Sigmoid colon (tissue), 7 donors: ENCODE measurements at places on chromosomes 3 and 15. TPM values are rescaled to one million over a fixed set of nuclear protein-coding genes. Genes with fewer than 3 reads are reported as not detected.
A peak's percentile ranks its signal among the peaks of the same experiment; 100 is the strongest.

GRCh38 chr3:119149484-119149883, 3.5 kb downstream of the TEX55 start:
- H3K4me3 ChIP-seq, result no peak overlapping the region
- H3K4me1 ChIP-seq, result no peaks in the 10 kb centered on the region
- DNase-seq, result no peak
- H3K27me3 ChIP-seq, result no peaks in the 10 kb centered on the region
- no peaks in the 10 kb centered on the region for H3K36me3 ChIP-seq
- no peak overlapping the region for H3K27ac ChIP-seq

DNA sequence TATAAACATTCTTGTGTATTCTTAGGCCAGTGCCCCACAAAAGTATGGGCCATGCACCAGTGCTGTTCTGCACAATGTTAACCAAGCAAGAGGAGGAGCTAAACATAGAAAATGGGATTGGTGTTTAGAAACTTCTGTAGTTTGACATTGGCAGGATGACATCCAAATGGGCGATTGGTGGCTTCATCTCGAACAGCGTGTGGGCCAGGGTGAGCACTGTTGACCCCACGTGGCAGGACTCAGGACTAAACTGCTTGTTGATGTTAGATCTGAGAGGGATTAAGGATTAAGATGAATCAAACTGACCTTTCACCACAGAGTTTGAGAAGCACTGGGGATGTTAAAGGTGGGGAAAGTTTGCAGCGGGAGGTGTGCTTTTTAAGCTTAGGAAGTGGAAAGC, 31.9 kb downstream of the ZNF710 start:
- peaks cover 56% of the 10 kb centered on the region for H3K4me1 ChIP-seq
- no peaks in the 10 kb centered on the region for H3K27me3 ChIP-seq
- DNase-seq, result peak; percentile 10
- H3K36me3 ChIP-seq, result no peaks in the 10 kb centered on the region
- H3K27ac ChIP-seq, result no peak overlapping the region
- no peak overlapping the region for H3K4me3 ChIP-seq

GRCh38 chr15:46420990-46421389, 786.2 kb downstream of the SQOR start:
- H3K27me3 ChIP-seq, result no peaks in the 10 kb centered on the region
- no peak overlapping the region for H3K27ac ChIP-seq
- DNase-seq, result no peak
- H3K4me1 ChIP-seq, result no peaks in the 10 kb centered on the region
- H3K36me3 ChIP-seq, result no peaks in the 10 kb centered on the region

DNA sequence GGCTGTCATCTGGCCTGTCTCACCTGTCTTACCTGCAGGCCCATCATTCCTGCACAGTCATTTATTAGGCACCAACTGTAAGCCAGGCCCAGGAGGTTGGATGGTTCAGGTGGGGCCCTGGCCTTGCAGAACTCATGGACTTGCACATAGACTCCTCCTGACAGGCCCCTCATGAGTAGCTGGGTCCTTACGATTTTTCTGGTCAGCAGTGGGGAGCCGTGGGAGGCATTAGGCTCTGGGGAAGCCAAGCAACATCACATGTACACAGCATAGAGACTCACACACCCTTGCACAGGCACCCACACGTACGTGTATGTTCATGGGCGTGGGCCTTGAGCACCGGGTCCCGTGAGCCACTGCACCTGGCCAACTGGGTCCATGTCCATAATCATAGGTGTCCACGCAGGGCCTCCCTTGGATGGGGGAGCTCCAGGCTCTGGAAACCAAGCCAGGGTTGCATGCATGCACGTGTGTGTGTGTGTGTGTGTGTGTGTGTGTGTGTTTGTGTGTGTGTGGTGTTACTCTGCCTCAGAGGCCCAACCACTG, 20.3 kb downstream of the CISH start:
- peaks cover 5% of the 10 kb centered on the region for H3K4me1 ChIP-seq
- DNase-seq, result no peak
- no peaks in the 10 kb centered on the region for H3K36me3 ChIP-seq
- H3K27me3 ChIP-seq, result no peaks in the 10 kb centered on the region
- no peak overlapping the region for H3K27ac ChIP-seq

- peak overlapping the region; percentile 96 for H3K27ac ChIP-seq
- no peak for DNase-seq
- H3K36me3 ChIP-seq, result no peaks in the 10 kb centered on the region
- H3K4me1 ChIP-seq, result peaks cover 100% of the 10 kb centered on the region
- H3K27me3 ChIP-seq, result no peaks in the 10 kb centered on the region
- H3K4me3 ChIP-seq, result no peak overlapping the region
These were observed 18.5 kb downstream of the FSTL1 start for GRCh38 chr3:120432150-120432860.

DNA sequence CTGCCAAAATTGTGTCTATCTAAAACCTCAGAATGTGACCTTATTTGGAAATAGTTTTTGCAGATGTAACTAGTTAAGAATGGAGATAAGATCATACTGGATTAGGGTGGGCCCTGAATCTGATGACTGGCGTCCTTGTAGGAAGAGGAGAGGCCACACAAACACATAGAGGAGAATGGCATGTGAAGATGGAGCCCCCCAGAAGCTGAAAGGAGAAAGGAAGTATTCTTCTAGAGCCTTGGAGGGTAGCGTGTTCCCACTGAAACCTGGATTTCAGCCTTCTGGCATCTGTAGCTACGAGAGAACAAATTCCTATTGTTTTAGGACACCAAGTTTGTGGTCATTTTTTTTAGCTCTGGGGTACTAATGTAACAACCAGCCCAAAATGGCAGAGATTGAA, 423.0 kb upstream of the TPM1 start:
- no peak overlapping the region for H3K4me3 ChIP-seq
- DNase-seq, result no peak
- H3K36me3 ChIP-seq, result no peaks in the 10 kb centered on the region

- H3K27me3 ChIP-seq, result no peaks in the 10 kb centered on the region
- H3K27ac ChIP-seq, result no peak overlapping the region
- peaks cover 34% of the 10 kb centered on the region for H3K4me1 ChIP-seq
- no peak for DNase-seq
- no peaks in the 10 kb centered on the region for H3K36me3 ChIP-seq
These were observed 450.7 kb downstream of the SHQ1 start for GRCh38 chr3:72397586-72397985.

DNA sequence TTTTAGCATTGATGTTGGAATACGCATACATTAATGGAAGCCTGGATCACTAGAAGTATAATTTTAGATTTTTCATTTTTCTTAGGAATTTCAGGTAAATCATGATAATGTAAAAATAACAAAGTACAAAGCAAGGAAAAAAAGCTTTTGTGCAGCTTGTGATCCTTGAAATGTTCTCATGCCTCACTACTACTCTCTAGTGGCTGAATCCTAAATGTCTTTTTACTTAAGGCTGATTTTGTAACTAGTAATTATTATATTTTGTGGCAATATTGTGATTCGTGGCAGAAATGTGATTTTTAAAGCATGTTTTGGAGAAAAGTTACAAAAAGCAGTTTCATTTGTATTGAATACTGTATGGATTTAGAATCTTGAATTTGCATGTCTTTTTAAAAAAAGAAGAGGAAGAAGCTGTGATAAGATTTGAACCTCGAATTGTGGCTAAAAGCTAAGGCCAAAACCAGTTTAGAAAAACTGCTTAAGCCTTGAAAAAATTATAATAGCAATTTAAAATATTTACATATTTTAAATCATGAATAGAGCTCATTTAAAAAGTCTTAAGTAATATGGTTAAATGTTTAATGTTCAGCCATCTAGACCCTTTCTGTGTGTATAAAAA, 39.0 kb downstream of the U2SURP start:
- no peaks in the 10 kb centered on the region for H3K4me1 ChIP-seq
- DNase-seq, result no peak
- no peak overlapping the region for H3K4me3 ChIP-seq
- no peaks in the 10 kb centered on the region for H3K27me3 ChIP-seq
- no peak overlapping the region for H3K27ac ChIP-seq
- peaks cover 79% of the 10 kb centered on the region for H3K36me3 ChIP-seq

- no peaks in the 10 kb centered on the region for H3K4me1 ChIP-seq
- no peaks in the 10 kb centered on the region for H3K36me3 ChIP-seq
- H3K27me3 ChIP-seq, result no peaks in the 10 kb centered on the region
- no peak overlapping the region for H3K4me3 ChIP-seq
- H3K27ac ChIP-seq, result no peak overlapping the region
These were observed 77.6 kb upstream of the HRH1 start for GRCh38 chr3:11076711-11077110.

- H3K4me3 ChIP-seq, result no peak overlapping the region
- no peak overlapping the region for H3K27ac ChIP-seq
- H3K27me3 ChIP-seq, result no peaks in the 10 kb centered on the region
- H3K4me1 ChIP-seq, result no peaks in the 10 kb centered on the region
- DNase-seq, result no peak
These were observed 477.4 kb upstream of the RASGRP1 start for GRCh38 chr15:39041979-39042495.

DNA sequence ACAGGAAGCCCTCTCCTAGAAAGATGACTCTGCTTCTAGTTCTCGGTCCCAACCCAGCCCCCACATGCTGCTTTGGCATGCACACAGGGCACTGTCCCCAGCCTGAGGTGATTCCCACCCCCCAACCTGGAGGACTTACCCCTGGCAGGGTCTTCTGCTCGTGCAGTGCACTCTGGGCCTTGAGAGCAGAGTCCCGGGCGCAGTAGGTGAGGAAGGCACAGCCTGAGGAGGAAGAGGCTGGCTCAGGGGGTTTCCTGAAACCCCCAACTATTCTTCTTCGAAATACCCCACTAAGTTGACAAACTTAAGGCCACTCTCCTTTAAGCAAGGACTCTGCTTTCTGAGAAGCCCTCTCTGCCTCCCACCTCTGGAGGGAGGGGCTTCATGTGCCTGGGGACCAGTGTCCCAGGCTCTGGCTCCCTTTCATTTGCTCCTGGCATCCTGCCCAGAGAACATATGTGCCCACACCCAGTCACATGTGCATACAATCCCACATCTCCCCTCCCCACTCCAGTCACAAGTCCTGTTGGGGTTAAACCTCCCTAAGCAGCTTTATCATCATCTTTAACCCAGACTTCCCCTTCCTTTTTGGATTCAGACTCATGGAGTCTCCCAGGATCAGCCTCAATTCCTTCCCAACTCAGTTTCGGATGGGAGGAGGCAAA, 4.1 kb downstream of the CELF6 start:
- H3K4me1 ChIP-seq, result peaks cover 14% of the 10 kb centered on the region

- no peak overlapping the region for H3K4me3 ChIP-seq
- H3K4me1 ChIP-seq, result no peaks in the 10 kb centered on the region
- H3K27ac ChIP-seq, result no peak overlapping the region
- H3K27me3 ChIP-seq, result no peaks in the 10 kb centered on the region
- H3K36me3 ChIP-seq, result peaks cover 10% of the 10 kb centered on the region
These were observed 64.3 kb downstream of the LEO1 start for GRCh38 chr15:51907136-51907862.

DNA sequence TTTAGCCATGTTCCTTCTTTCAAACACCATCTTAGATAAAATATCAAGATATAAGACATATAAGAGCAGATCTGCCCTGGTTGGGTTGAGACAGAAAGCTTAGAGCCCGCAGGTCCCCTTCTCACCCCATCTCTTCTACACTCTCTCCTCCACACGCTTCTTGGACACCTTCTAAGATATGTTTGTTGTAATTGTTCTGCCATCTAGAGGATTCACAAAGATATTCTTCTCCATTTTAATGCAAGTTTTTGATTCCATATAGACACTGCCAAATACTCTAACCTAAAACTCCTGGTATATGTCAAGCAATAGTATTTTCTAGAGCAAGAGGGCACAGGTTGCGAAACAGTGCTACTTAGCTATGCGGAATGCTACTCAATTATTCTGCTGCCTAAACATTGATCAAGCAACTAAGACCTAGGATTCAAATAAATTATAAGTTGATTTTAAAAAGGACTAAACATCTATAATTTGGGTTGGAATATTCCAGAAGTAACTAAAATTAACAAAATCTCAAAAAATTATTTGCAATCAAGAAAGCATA, 6.8 kb downstream of the CHRM5 start:
- H3K36me3 ChIP-seq, result no peaks in the 10 kb centered on the region
- no peak overlapping the region for H3K4me3 ChIP-seq
- no peaks in the 10 kb centered on the region for H3K27me3 ChIP-seq
- H3K27ac ChIP-seq, result no peak overlapping the region

GRCh38 chr15:64803526-64803925, 21.9 kb downstream of the PIF1 start:
- H3K27me3 ChIP-seq, result no peaks in the 10 kb centered on the region
- H3K4me1 ChIP-seq, result no peaks in the 10 kb centered on the region
- H3K27ac ChIP-seq, result peak overlapping the region; percentile 88
- H3K36me3 ChIP-seq, result no peaks in the 10 kb centered on the region
- no peak for DNase-seq
- H3K4me3 ChIP-seq, result no peak overlapping the region

DNA sequence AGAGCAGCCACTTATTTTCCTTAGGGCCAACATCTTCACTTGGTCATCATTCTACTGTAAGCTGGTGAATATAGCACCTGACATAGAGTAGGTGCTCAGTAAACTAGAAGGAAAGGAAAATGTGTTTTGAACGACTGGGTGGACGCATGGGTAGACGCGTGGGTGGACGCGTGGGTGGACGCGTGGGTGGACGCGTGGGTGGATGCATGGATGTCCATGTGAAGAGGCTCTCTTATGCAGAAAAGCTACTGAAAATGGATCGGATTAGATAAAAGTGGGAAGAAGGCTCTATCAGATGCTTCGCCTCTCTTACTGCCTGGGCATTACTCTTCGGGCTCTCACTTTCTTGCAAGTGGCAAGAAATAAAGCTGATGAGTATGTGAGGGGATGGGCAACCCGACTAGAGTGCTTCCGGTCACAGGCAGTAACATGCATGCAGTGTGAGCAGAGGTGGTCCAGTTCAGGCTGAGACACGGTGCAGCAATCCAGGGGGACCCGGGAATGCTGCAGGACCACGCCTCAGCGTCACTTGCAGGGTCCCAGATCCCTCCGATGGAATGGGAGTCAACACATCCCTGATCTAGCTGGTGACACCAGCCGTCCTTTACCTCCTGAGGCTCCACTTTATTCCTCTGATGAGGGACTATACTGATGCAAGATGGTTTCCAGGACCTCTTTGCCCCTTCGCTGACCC, 138.0 kb upstream of the MEF2A start:
- H3K27me3 ChIP-seq, result no peaks in the 10 kb centered on the region
- peak; percentile 12 for DNase-seq
- peaks cover 21% of the 10 kb centered on the region for H3K4me1 ChIP-seq
- no peaks in the 10 kb centered on the region for H3K36me3 ChIP-seq

The CIDEC gene
- polyA plus RNA-seq, result 71.3 TPM

The PP2D1 gene
- not detected for polyA plus RNA-seq

The ACSBG1 gene
- 0.51 TPM for polyA plus RNA-seq

The SEC11A gene
- polyA plus RNA-seq, result 152 TPM

The IQSEC1 gene
- polyA plus RNA-seq, result 20.7 TPM

The XPC gene
- polyA plus RNA-seq, result 8.1 TPM

The ANKRD34C gene
- not detected for polyA plus RNA-seq

The ERC2 gene
- polyA plus RNA-seq, result not detected

The MEX3B gene
- polyA plus RNA-seq, result 0.23 TPM

The EPHA3 gene
- polyA plus RNA-seq, result not detected

The SYNPR gene
- not detected for polyA plus RNA-seq
